ENCODE measurements at places on chromosomes 6 and 20.
A peak's percentile ranks its signal among the peaks of the same experiment; 100 is the strongest.

DNA sequence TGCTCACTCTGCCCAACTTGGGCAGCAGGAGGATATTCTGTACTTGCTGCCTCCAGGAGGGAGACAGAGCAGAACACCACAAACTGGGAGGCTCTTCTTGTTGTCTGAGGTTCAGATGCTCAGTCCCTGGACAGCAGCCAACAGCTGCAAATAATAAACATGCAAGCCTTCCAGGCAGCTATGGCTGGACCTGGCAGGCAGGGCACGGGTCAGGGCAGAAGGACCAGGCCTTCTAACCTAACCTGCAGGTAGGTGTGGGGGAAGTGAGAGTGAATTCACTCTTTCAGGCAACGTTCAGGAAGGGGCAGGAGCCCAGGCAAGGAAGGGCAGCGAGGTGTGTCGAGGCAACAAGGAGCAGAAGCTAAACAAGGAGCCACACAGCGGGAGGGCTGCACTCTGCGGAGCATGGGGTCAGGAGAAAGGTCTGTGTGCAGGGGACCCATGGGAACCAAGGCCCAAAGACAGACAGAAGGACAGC, 31.5 kb downstream of the NINL start:
- DNase-seq = peak; percentile 12

GRCh38 chr20:40628877-40629276, 60.2 kb downstream of the MAFB start:
- DNase-seq = no peak

GRCh38 chr6:36222924-36223323, 26.4 kb downstream of the BRPF3 start:
- no peak for DNase-seq

GRCh38 chr20:12327205-12327604, 409.5 kb downstream of the BTBD3 start:
- DNase-seq = no peak

GRCh38 chr6:20702366-20702765, 168.1 kb downstream of the CDKAL1 start:
- no peak for DNase-seq

DNA sequence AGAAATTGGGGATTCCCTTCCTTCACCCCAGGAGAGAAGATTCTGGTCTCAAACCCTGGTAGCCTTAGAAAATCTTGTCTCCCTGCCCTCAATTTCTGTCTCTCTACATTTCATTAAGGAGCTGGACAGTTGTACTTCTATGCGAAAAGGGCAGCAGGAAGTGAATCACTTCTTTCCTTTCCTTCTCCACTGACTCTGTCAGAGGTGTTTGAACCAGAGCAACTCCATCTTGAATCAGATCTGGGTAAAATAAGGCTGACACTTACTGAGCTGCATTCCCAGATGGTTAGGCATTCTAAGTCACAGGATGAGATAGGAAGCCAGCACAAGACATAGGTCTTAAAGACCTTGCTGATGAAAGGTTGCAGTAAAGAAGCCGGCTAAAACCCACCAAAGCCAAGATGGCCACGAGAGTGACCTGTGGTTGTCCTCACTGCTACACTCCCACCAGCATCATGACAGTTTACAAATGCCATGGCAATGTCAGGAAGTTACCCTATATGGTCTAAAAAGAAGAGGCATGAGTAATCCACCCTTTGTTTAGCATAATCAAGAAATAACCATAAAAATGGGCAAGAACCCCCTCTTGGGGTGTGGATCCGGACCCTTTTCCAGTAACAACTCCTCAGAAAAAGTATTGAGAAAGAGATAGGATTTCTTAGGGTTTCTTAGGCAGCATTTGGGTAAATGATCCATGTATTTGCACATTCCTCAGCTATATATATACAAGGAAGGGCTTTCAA, 95.8 kb upstream of the PLCB4 start:
- no peak for DNase-seq

DNA sequence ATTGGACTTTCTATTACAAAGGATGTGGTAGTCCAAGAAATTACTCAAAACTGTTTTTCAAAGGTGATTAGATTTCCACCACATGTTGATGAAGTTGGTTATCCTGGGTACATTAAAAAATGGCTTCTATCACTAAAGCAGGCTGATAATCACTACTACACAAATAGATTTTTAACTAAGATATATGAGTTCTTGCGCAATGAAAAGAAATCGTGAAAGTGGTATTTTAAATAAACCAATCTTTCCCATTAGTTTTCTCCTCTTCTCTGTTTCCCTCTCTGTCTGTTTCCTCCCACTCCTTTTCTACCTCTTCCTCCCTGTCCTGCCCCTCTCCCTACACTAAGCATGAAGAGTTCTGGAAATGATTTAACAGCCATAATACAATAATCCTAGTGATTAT, 487.9 kb upstream of the CITED2 start:
- DNase-seq = no peak

DNA sequence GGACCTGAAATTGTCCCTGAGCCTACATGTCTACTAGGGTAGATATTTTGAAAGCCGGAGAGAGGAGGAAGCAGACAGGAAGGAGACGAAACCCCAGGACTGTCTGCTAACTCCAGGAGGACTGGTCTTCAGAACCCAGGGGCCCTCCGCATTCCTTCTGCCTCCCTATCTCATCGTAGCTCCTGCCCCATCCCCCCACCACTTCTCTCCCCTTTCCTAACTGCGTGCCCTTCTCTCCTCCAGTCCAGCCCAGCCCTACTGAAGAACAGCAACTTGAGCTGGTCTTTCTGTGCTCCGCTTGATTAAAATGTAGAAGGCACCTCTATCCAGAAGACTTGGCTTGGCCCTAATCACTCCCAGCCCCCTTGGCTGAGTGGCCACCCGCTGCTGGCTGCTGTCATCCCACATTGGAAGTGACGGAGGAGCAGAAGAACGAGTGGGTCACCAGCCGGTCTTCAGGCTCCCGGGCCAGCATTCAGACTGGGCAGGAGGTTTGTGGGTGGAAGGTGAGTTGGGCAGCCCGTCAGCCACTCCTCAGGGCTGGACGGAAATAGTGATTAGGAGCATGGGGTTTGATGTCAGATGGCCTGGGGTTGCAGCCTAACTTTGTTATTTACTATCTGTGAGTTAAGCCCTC, 28.8 kb upstream of the ANGPT4 start:
- no peak for DNase-seq

- no peak for DNase-seq
Observed at GRCh38 chr6:46628498-46628897, 24.1 kb downstream of the CYP39A1 start.
